ENCODE measurements at places on chromosomes 7 and 10.
A peak's percentile ranks its signal among the peaks of the same experiment; 100 is the strongest.

DNA sequence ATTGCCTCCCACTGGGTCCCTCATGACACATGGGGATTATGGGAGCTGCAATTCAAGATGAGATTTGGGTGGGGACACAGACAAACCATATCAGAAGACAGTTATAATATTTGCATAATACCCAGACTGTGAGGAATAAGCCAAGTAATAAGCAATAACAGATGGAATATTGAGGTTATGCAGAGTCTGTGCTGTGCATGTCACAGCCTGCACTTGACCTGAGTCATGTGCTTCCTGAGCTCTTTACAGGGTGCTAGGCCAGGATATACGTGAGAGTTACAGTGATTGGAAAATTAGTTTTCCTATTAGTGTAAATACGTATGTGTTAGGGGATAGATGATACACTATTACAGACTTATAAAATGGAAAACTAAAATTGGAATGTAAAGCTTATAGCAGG, 288.7 kb downstream of the SDK1 start:
- no peak for DNase-seq

DNA sequence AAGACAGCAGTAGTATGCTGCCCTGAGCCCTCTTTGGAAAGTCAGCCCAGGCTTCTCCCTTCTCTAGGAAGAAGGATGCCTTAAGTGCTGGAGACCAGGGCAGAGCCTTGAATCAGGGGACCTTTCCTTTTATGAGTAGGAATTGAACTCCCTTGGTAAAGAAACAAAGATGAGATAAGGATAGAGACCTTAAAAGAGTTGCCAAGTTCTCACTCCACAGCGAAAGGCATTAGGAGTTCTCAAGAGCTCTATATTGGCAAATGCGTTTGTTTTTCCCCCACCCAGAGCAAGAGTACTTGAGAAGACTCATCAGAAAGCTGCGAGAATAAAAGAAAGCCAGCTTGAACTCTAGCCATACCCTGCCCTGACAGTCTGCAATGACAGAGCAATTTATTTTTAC, 72.9 kb upstream of the OGDHL start:
- no peak for DNase-seq

- DNase-seq, result no peak
Measured at GRCh38 chr7:98107313-98107721, 655 bp downstream of the LMTK2 start.

GRCh38 chr10:98446151-98446660, 529 bp downstream of the HPS1 start:
- DNase-seq, result no peak

DNA sequence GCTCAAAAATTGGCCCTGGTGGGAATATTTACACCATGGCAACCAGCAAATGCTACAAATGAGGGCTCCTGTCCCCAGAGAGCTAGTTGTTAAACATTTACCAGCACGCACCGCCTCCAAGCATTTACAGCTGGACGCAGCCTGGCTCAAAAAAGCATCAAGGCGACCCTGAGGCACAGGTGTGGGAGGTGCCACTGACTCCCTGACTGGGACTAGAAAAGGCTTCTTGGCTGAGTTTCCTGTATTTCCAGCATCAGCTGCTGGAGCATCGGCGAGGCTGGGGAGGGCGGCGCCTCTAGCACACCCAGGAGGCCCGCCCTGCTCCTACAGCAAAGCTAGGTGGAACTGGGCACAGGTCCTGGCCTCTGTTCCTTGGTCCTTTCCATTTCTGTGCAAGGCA, 43.5 kb upstream of the ZRANB1 start:
- peak; percentile 45 for DNase-seq

DNA sequence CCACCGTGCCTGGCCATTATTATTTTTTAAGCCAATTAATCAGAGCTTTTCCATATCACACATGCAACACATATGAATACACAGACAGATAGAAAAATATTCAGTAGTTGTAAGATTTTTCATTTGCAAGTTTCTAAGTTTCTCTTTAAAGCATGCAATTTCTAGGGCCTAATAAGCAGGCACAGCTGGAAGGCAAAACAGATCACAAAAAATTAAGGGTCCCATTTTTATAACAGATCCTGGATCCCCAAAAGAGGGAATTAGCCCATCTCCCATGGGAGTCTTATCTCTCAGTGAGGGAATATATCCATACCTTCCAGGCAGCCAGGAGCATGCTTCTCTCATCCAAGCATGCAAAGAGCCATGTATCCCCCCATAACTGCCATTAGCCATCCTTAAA, 31.2 kb upstream of the ZNF365 start:
- DNase-seq, result no peak

GRCh38 chr7:107024906-107025305, 19.6 kb upstream of the PRKAR2B start:
- DNase-seq, result no peak

DNA sequence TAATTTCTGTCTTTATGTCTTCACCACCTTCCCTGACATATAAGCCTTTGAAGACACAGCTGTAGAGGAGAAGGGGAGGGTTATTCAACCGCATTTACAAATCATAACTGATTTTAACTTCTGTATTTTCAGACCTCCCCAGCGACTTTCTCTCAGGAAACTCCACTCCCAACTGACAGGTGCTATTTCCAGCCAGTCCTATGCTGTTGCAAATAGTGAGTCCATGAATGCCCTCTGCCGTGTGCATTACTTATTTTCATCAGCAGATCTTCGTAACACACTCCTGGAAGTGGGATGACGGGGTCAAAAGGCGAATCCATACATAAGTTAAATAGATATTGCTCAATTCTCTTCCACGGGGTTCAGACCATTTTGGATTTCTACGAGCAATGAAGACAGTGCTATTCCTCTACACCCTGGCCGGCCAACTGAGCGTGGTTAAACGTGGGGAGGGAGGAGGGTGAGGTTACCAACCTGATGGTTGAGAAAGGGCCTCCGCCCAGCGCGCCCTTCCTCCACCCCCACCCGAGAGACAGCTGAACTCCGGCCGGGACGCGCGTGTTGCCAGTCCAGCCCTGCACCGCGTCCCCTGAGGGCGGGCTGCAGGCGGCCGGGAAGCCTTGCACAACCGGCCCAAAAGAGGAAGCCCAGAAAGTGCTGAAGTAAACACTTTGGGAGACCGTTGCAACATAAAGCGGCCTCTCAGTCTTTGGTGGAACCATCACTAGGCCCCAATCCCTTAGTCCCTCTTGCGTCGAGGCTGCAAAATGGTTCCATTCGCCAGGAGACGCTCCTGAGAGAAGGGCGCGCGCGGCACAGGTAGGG, at the start of gene APBB1IP:
Gene APBB1IP (plus strand): TSS at position 705 of the 825 bp plus-strand sequence. CDS start 53,986 bp downstream, outside the sequence.
- DNase-seq, result peak; percentile 86

DNA sequence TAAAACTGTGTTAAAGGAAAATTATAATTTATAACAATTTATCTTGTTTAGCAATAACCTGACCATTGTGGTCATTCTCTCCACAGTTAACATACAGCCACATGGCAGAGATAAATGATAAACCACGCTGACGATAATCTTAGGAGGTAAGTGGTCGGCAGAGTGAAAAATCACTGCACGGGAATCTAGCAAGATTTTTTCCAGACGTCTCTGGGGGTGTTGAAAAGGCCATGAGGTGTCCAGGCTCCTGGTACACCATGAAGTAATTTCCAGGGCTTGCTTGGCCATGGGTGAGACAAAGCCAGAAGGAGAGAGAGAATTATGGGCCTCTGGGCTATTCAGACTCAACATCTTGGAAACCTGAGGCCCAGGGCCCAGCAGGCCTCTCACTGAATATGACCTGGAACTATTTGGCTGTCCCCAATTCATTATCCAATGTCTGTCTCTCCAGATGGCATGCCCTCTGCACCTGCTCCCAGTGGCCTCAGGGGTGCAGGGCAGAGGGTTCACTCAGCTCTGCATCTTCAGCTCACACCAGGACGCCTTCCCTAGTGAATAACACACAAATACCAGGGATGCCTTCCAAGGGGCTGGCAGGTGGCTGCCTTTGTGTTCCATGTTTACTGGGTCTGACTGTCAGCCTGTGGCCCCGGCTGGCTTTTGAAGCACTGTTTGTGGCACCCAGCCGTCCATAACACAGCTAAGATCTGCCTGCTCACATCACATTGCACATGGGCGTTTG, 590.4 kb upstream of the PFKP start:
- no peak for DNase-seq

- DNase-seq, result peak; percentile 79
Measured at GRCh38 chr7:2956526-2957368, 86.9 kb downstream of the CARD11 start.

GRCh38 chr7:131621652-131622051, 65.2 kb upstream of the PODXL start:
- no peak for DNase-seq

DNA sequence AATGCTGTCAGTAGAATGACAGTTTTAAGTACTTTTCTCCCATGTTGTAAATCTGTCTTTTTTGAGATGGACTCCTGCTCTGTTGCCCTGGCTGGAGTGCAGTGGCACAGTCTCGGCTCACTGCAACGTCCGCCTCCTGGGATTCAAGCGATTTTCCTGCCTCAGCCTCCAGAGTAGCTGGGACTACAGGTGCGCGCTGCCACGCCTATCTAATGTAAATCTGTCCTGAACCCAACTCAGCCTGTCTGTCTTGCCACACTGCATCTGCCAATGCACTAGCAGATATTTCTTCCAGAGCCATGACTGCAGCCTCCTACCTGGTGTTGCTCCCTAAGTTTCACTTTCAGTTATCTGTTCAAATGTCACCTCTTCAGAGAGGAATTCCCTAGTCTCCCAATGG, 264.1 kb downstream of the PHF14 start:
- DNase-seq, result no peak

DNA sequence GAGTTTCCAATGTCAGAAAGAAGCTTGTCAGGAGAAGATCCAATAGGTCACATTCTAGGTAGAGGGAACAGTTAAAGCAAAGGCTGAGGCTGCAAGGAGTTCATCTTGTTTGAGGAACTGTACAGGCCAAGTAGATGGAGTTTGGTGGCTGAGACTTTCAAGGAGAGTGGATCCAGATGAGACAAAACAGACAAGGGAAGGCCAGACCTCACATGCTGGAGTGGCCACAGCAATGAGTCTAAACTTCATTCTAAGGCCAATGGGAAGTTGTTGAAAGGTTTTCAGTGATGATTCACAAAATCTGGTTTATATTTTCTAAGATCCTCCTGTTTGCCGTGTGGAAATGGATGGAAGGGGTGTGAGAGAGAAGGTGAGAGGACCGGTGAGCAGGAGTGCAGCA, 40.0 kb downstream of the EPDR1 start:
- no peak for DNase-seq

GRCh38 chr10:79367426-79368189, 20.3 kb downstream of the PPIF start:
- no peak for DNase-seq

GRCh38 chr7:134701272-134701671, 54.6 kb downstream of the BPGM start:
- no peak for DNase-seq

GRCh38 chr7:87083865-87084519, 24.5 kb upstream of the ELAPOR2 start:
- no peak for DNase-seq

- DNase-seq, result no peak
Measured at GRCh38 chr7:6536262-6537260, 14.7 kb downstream of the GRID2IP start.

DNA sequence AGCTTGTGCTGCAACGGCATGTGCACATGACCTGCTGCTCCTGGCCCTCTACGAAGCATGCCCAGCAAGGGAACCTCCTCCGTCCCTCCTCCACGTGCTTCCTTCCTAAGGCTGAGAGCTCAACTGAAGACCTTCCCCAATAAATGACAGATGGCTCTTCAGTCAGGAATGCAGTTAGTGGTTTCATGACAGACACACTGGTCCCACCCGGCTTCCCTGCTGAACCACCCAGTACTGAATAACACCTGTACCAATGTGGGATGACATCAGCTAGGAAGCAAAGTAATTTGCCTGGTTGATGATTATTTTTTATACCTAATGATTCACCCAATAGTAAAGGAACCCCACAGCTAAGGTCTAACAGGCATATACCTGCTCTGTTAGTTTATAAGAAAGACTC, 69.1 kb downstream of the SCRN1 start:
- DNase-seq, result no peak

- no peak for DNase-seq
Measured at GRCh38 chr7:83118347-83119025, 44.2 kb downstream of the PCLO start.

Measured in activated CD8-positive, alpha-beta memory T cell treated with anti-CD3 and anti-CD28 coated beads for 24 hours (primary cell).